Inflammatory macrophage (primary cell): ENCODE measurements at places on chromosomes 6 and 20.

DNA sequence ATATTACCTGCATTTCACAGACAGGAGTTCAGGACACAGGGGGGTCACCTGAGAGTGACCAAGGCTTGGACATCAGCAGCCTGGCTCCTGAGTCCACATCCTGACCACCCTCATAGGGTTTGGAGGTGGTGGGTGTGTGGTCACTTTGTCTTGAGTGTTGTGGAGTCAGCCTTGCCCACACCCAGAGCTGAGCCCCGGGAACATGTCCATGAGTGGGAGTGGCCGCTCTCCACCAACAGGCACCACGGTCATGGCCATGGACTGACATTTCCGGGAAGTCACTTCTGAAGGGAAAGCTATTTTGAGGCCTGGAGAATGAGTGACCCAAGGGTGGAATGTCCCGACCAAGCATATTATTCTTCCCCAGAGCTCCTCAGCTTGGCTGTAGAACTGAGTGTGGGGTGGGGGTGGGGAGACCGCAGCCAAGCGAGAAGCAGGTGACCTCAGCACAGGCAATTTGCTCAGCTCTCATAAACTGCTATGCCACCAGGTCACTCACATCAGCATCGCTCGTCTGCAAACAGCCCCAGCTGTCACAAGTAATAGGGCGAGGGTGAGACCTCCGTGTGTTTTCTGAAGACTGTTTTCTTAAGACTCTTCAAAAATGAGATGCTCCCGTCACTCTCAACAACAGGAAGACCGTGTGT lies 348.6 kb upstream of the CDH4 start:
- DNase-seq, result no peak

DNA sequence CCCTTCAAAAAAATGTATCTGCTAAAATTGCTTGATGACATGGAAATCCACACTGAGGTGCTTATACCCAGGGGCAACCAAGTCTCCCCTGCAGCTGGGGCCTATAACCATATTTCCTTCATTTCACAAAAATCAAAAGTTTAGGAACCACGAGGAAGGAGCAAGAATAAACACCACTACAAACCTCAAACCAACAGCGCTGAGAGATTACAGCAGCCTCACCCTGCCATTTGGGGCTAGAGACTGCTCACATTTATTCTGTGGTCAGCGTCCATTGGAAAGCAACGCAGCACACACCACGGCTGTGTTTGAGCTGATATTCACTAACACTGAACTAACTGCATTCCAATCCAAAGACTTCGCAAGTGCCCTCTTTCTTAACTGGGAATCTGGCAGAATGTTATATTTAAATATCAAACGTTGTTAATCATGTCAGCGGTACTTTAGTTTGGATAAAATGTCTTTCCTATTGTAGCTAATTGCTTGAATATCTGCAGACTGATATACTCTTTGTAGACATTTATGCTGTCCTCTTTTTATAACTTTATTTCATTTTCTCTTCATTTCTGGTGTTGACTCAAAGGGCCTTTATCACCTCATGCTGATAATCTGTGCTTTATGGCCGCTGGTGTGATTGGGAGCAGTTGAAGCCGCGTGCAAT lies 94.6 kb downstream of the FOXA2 start:
- no peak for DNase-seq

DNA sequence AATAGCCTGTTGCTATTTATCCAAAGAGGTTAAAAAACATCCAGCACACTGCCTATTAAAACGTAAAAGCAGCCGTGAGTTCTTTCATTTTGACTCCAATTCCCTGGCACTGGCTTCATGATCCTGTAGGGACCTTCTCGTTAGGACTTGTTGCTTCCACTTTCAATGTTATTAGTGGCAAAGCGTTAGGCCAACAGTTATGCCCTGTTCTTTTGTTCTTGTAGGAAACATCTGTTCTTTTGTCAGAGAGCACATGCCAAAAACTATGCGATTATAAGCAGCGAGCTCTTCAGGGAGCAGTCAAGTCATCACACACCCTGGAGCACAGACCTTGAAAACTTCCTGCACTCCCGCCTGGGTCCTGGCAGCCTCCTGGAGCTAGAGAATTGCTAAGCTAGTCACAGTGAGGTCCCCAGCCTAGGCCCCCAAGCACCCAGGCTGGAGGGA lies 609.5 kb upstream of the ARID1B start:
- DNase-seq, result no peak

- DNase-seq, result peak; percentile 60
Measured at GRCh38 chr6:90106449-90106848, 190.2 kb downstream of the BACH2 start.

GRCh38 chr6:116680880-116681672 lies at the start of gene KPNA5:
Gene KPNA5, plus strand, starts transcription at chr6:116681211. Its CDS starts 124 bp downstream, at chr6:116681335.
- peak; percentile 92 for DNase-seq

GRCh38 chr20:13913131-13913530 lies 77.3 kb downstream of the SEL1L2 start:
- no peak for DNase-seq

GRCh38 chr6:105485456-105485855 lies 82.6 kb upstream of the PREP start:
- no peak for DNase-seq

- peak; percentile 71 for DNase-seq
Measured at GRCh38 chr20:35326021-35326739, 34.0 kb upstream of the FAM83C start.

GRCh38 chr6:118740372-118740771 lies 89.0 kb upstream of the CEP85L start:
- no peak for DNase-seq

DNA sequence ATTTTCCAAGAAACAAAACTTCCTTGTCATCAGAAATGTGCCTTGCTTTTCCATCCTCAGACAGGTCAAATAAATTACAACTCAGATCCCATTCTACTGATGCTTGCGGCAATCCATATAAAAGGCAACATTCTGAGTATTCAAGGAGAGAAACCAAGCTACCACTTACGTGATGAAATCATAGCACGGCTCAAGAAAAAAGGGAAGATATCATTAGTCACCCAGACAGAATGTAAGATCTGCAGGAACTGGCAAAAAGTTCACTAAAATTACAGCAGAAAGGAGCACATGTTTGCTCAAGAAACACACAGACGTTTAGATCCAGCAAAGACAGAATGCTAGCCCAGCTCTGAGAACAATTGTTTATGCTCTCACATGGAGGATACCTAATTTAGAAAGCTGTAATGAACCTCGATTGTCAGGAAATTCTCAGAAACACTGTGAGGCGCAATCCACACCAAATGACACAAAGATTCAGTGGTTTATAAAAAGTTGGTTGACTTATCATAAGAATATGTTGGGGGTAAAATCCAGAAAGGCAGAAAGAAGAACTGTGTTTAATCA lies 304.2 kb downstream of the ADGRG6 start:
- DNase-seq, result peak; percentile 68

GRCh38 chr20:49045440-49046086 lies 549 bp upstream of the CSE1L start:
- peak; percentile 67 for DNase-seq

GRCh38 chr6:13120483-13121482 lies 207.6 kb downstream of the TBC1D7 start:
- no peak for DNase-seq

- no peak for DNase-seq
Measured at GRCh38 chr20:23609486-23610109, 3.9 kb upstream of the CST9 start.

- peak; percentile 83 for DNase-seq
Measured at GRCh38 chr6:111973118-111973761, 80.7 kb upstream of the CCN6 start.

GRCh38 chr20:53934421-53935343 lies 135.7 kb downstream of the BCAS1 start:
- DNase-seq, result peak; percentile 52
